NCI-H1694 treated with DMSO at 0.1 percent for 48 hours (cell line): ENCODE measurements at places on chromosomes 6 and 20.

- DNase-seq, result no peak
Measured at GRCh38 chr6:3406891-3407809, 49.7 kb downstream of the SLC22A23 start.

DNA sequence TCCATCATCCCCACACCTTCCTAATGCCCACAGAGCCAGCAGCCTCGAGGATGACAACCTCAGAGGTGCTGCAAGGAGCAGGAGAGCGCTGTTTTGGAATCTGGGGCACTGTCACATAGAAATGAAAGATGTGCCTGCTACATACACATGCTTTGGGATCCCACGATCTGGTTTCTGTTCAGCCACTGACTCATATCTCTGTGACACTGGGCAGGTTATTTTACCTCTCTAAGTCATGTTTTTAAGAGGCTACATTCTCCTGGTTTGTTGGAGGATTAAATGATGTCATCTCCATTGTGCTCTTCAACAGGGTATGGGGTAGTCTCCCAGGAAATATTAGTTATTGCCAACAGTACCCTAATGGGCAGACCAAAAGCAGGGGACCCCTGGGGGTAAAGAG lies 32.6 kb upstream of the TAB2 start:
- DNase-seq, result no peak

DNA sequence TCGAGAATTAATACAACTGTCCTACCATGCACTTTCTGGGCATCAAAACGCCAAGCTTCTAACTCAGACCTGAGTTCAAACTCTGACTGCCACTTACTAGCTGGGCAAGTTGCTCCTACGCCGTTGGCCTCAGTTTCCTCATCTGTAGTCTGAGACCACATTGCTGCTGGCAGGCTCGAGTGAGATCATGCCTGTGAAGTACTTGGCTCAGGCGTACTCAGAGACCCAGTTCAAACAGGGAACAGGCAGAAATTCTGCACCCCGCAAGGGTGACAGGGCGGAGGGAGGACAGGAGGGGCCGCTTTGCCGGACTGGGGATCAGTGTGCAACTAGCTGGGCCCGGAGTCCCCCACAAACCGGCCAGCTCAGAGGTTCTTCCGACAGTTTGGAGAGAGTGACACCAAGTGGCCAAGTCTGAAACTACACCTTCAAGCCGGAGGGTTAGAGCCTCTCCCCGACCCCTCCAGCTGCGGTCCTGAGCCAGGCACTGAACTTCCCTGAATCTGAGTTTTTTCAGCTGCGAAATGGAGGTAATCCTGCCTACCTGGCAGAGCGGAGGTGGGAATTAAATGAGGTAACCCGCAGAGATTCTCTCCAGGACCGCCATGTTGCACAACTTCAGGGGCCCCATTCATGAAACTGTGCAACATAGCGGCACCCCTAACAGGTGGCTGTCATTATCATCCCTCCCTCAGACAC lies 46.0 kb upstream of the PTPN1 start:
- DNase-seq, result peak; percentile 20

DNA sequence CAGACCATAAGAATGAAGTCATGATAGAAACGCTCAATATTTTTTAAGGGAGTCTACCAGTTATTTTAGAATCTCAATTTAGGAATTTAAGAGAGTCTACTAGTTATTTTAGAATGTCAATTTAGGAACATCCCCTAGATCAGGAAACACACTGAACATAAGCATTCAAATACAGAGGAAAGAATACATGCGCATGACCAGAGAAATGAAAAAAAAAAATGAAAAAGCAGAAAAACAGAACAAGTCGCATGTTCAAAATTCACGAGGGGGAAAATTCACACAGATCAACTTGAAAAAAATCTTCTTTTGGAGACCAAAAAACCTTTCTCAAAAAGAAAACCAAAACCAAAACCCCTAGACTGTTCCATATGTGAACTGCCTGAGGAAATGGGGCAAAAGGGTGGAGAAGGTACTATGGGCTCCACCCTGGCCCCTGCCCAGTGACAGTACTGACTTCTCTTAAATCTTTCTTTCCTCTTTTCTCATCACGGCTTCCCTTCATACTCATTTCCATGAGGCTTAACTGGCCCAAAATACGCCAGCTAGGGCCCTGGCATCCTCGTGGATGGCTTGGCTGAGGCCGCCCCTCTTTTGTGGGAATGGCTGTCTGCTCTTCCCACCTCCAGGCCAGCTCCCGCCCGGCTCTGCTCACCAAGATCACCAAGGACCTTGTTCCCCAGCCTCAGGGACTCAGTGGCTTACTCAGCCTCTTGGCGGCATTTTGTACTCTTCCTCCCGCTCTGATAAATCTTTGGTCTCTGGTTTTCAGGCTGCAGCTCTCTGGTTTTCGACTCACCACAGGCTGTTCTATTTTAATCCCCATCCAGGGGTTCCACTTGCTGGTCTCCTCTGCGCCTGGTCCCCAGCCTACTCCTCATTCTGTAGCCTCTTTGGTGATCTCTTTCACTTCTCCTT lies 11.2 kb downstream of the ZBTB2 start:
- no peak for DNase-seq

DNA sequence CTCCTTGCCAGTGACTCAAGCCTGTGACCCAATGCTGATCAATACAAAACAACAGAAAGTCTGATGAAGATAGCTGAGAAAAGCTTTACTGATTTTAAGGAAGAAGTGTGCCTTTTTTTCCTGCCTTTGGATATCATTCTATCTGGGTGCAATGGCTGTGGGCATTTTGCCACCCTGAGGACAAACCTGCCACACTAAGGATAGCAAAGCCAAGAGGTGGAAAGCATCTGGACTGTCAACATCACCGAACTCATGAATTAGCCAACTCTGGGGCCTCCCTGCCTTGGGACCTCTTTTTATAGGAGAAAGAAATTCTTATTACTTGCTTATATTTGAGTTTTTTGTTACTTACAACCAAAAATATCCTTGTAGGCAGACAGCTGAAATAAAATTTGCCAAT lies 19.9 kb downstream of the RALGAPA2 start:
- no peak for DNase-seq

GRCh38 chr6:107030151-107030550 lies 2.2 kb downstream of the MTRES1 start:
- DNase-seq, result no peak

- DNase-seq, result no peak
Measured at GRCh38 chr6:168536665-168537539, 95.9 kb downstream of the SMOC2 start.

GRCh38 chr6:97842521-97842920 lies 559.5 kb upstream of the MMS22L start:
- no peak for DNase-seq

DNA sequence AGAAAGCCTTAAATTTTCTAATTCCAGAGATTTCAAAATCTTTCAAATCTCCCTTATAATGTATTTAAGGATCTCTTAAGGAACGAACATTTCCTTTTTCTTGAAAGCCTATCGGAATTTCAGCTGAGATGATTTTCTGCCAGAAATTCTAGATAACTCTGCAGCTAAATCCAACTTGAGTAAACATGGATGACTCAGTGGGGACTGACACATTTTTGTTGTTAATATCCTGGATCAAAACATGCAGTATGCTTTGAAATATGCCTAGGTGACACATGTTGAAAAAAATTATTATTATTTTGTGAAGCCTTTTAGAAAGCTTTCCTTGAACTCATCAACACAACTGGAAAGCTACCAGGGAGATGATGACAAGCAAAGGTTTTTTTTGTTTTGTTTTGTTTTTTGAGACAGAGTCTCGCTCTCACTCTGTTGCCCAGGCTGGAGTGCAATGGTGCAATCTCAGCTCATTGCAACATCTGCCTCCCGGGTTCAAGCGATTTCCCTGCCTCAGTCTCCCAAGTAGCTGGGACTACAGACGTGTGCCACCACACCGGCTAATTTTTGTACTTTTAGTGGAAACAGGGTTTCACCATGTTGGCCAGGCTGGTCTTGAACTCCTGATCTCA lies 140.1 kb upstream of the SNX9 start:
- DNase-seq, result no peak

GRCh38 chr20:51495291-51495690 lies 47.2 kb downstream of the NFATC2 start:
- no peak for DNase-seq

- no peak for DNase-seq
Measured at GRCh38 chr20:23157734-23158133, 71.6 kb upstream of the CD93 start.

GRCh38 chr20:50286609-50287008 lies 96.0 kb downstream of the CEBPB start:
- no peak for DNase-seq

GRCh38 chr6:17393892-17394631 lies 667 bp downstream of the CAP2 start:
- DNase-seq, result peak; percentile 38

GRCh38 chr6:108951351-108951953 lies 103.2 kb downstream of the ARMC2 start:
- no peak for DNase-seq

- DNase-seq, result no peak
Measured at GRCh38 chr6:5950361-5950785, 56.4 kb downstream of the NRN1 start.

GRCh38 chr6:97925504-97925903 lies 642.5 kb upstream of the MMS22L start:
- no peak for DNase-seq

DNA sequence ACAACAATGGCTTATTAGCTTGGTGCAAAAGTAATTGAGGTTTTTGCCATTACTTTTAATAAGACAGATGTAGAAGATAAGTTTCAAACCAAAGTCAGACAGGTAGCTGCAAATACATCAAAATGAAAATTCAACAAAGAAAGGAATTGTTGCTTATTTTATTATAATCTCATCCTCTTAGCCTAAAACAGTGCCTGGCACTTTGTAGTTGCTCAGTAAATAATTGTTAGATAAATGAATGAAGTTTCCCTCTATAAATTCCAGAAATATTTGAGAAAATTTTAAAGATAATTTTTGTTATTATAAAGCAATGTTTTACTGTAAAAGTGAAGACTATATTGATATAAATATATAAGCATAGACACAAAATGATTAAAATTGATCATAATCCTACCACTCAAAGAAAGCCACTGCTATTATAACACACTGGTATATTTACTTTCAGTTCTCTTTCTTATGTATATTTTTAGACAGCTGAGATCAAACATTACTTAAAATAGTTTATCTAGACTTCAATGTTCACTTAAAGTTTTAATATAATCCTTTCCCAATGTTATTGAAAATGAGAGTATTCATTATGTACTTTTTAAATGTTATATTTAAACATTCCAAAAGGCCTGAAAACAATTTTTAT lies 42.5 kb downstream of the SESN1 start:
- DNase-seq, result no peak

GRCh38 chr6:122050242-122050755 lies 349.2 kb upstream of the HSF2 start:
- no peak for DNase-seq
